Right lobe of liver (tissue), 6 donors: ENCODE measurements at places on chromosomes 12 and 14. TPM values are rescaled to one million over a fixed set of nuclear protein-coding genes. Genes with fewer than 3 reads are reported as not detected.
A peak's percentile ranks its signal among the peaks of the same experiment; 100 is the strongest.

- no peaks in the 10 kb centered on the region for H3K27me3 ChIP-seq
- H3K4me1 ChIP-seq = no peaks in the 10 kb centered on the region
- no peak overlapping the region for H3K4me3 ChIP-seq
- DNase-seq = no peak
- H3K27ac ChIP-seq = no peak overlapping the region
Measured at GRCh38 chr14:99146616-99147365, 125.2 kb downstream of the BCL11B start.

DNA sequence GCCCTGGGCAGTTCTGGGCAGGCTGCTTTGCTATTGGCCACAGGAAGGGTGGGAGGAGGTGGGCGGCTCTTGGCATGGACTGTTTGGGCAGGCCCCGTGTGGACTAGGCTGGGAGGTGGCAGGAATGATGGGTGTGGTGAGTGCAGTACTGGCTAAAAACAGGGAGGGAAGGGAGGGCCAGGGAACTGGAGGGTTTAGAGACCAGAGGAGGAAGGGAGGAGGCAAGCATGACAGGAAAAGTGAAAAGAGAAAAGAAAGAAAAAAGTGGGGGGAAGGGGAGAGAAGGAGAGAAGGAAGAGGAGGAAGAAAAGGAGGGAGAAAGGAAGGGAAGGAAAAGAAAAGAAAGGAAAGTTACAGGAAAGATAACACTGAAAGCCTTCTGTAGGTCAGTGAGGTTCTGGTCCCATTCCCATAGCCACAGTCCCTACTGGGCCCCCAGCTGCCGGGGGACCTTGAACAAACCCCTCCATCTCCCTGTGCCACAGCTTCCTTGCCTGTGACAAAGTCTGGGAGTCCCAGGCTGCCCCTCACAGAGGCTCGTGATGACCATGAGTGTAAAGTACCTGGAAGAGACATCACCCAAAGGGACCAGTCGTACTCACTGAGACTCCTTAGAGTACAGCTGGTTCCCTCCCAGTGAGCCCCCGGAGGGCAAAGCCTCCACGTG lies 1.1 kb upstream of the C14orf132 start:
- no peak overlapping the region for H3K27ac ChIP-seq
- H3K4me3 ChIP-seq = no peak overlapping the region
- H3K4me1 ChIP-seq = no peaks in the 10 kb centered on the region
- no peaks in the 10 kb centered on the region for H3K27me3 ChIP-seq

DNA sequence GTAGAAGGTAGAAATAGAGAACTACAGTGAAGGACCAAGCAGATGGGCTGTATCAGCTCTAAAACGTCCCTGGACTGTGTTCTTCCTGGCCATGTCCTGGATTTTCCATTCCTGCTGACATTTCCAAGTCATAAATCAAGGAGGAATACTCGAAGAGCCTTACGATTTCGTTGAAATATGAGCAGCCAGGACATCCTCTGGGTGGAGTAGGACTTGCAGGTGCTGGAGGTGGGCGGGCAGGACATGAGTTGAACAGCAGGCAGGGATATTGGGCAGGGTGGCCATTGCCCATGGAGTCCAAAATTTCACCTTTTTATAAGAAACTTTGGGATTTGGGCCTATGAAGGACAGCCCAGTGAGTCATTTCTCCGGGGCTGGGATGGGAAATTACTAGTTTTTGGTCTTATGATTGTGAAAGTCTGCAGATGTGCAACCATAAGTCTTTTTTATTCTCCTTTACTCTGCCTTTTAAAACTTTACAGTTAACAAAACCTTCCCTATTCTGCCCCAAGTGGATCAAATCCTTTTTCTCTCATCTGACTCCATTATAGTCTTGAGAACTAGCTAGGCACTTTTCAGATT lies 88.8 kb downstream of the TMX1 start:
- H3K4me1 ChIP-seq = no peaks in the 10 kb centered on the region
- no peak overlapping the region for H3K4me3 ChIP-seq
- H3K27ac ChIP-seq = no peak overlapping the region

- H3K4me1 ChIP-seq = peaks cover 62% of the 10 kb centered on the region
- peak overlapping the region; percentile 72 for H3K27ac ChIP-seq
- no peaks in the 10 kb centered on the region for H3K27me3 ChIP-seq
- no peaks in the 10 kb centered on the region for H3K36me3 ChIP-seq
Measured at GRCh38 chr14:103890821-103891666, 37.2 kb upstream of the TDRD9 start.

DNA sequence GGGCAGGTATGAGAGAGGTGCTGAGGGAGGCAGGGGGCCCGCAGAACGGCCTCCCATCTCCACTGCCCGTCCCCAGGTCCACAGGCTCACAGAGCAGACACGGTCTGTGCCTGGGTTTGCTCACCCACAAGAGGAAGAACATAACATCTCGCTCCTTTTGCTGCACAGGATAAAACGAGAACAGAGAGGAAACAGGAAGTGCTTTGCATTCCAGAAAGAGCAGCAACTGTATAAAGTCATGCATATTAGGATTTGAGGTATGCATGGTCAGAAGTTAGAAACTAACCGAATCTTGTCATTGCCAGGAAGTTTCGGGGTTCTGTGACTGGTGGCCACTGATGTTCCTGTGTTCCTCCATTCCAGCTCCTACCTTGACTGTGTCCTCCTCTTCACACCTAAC lies 25.0 kb downstream of the NTF3 start:
- no peak for DNase-seq
- H3K4me3 ChIP-seq = no peak overlapping the region
- H3K27ac ChIP-seq = peak overlapping the region; percentile 7
- no peaks in the 10 kb centered on the region for H3K36me3 ChIP-seq
- H3K27me3 ChIP-seq = no peaks in the 10 kb centered on the region

- no peaks in the 10 kb centered on the region for H3K36me3 ChIP-seq
- no peaks in the 10 kb centered on the region for H3K4me1 ChIP-seq
- no peak overlapping the region for H3K4me3 ChIP-seq
- no peaks in the 10 kb centered on the region for H3K27me3 ChIP-seq
Measured at GRCh38 chr12:27462851-27463250, 16.3 kb downstream of the SMCO2 start.

DNA sequence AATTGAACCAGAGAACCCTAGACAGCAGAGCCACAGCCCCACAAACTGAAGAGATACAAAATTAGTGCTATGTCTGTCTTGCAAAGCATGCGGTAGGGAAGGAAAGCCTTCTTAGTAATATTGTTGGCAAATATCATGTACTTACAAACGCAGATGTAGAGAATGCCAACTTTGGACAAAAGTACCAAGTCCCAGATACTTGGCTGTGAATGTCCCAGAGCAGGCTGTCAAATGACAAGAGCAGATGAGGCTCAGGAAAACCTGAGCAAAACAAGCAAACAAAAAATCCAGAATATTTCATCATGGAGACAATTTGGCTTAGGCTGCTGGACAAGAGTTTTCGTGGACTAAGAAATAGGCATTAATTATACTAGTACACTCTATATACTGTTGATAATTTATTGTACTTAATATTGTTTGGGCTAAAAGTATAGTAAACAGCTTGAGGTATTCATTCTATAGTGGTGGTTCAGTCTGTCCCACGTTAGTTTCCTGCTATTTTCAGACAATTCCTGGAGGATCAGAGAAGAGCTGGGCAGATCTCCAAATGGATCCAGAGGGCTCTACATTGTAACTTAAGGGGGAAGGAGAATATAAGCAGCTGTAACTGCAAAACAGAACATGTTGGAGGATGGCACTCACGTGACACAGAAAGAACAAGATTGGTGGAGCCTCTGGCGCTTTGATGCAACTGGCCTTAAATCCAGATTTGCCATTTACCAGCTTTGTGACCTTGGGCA lies 329.8 kb downstream of the ATP23 start:
- no peak overlapping the region for H3K27ac ChIP-seq
- H3K4me3 ChIP-seq = no peak overlapping the region
- no peaks in the 10 kb centered on the region for H3K4me1 ChIP-seq
- H3K27me3 ChIP-seq = no peaks in the 10 kb centered on the region
- H3K36me3 ChIP-seq = no peaks in the 10 kb centered on the region
- DNase-seq = no peak

DNA sequence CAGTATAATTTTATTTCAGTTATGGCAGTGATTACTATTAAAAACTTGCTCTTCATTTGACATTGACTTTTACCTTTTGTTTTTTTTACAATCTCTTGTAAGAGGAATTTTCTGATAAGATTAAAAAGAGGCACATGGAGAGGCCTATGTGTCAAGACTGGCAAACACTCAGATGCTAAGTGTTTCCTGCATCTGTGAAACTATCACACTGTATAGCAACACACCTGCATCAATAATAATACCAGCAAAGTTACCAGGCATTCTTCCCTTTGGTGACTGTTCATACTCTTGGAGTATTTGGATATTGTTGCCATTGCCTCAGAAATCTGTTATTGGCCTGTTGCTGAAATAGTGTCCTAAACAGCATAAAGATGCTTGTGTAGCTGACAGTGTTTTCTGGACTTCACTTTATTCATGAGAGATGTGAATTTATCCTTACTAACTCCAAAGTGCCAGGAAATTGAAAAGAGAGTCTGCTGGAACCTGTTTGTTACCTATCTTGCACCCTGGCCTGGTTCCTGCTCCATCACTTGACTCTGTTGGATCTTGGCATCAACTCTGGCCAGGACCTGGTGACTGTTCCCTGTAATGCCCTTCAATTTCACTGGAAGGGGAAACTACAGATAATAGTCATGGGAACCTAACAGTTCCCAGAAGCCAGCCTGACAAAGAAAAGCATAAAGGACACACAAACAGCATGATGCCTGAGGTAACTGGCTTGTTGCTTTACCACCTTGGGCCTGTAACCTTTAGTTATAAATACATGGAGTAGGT lies 19.8 kb downstream of the SLC16A7 start:
- no peaks in the 10 kb centered on the region for H3K36me3 ChIP-seq
- no peaks in the 10 kb centered on the region for H3K27me3 ChIP-seq
- no peaks in the 10 kb centered on the region for H3K4me1 ChIP-seq
- H3K27ac ChIP-seq = no peak overlapping the region
- H3K4me3 ChIP-seq = no peak overlapping the region
- no peak for DNase-seq

GRCh38 chr14:52329678-52330369 lies 15.7 kb downstream of the PTGER2 start:
- DNase-seq = no peak
- no peak overlapping the region for H3K27ac ChIP-seq
- H3K4me1 ChIP-seq = no peaks in the 10 kb centered on the region
- no peaks in the 10 kb centered on the region for H3K36me3 ChIP-seq

- H3K27ac ChIP-seq = no peak overlapping the region
- no peaks in the 10 kb centered on the region for H3K27me3 ChIP-seq
Measured at GRCh38 chr14:59060841-59061240, 127.6 kb upstream of the DAAM1 start.

- no peak overlapping the region for H3K27ac ChIP-seq
- no peaks in the 10 kb centered on the region for H3K27me3 ChIP-seq
- no peak for DNase-seq
- no peaks in the 10 kb centered on the region for H3K36me3 ChIP-seq
- no peaks in the 10 kb centered on the region for H3K4me1 ChIP-seq
Measured at GRCh38 chr12:5102806-5103205, 59.1 kb downstream of the KCNA5 start.

DNA sequence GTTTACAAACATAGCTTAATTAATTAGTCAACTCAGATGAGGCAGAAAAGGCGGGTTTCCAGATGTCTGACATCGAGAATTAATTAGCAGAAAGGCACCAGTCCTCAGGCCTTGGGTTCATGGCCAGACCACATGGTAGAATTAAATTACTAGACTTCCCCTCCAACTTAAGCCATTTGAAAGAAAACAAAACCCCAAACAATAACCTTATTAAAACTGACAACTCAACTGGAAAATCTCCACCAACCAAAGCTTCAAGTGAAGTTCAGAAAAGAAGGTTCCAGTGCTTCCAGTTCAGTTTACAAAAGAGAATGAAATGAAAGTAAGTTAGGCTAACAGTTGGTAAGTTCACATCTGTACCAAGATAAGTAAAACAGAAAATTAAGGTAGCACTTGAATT lies 349.5 kb downstream of the GRIN2B start:
- no peaks in the 10 kb centered on the region for H3K36me3 ChIP-seq
- DNase-seq = no peak
- H3K4me1 ChIP-seq = no peaks in the 10 kb centered on the region
- H3K27me3 ChIP-seq = no peaks in the 10 kb centered on the region
- no peak overlapping the region for H3K4me3 ChIP-seq

DNA sequence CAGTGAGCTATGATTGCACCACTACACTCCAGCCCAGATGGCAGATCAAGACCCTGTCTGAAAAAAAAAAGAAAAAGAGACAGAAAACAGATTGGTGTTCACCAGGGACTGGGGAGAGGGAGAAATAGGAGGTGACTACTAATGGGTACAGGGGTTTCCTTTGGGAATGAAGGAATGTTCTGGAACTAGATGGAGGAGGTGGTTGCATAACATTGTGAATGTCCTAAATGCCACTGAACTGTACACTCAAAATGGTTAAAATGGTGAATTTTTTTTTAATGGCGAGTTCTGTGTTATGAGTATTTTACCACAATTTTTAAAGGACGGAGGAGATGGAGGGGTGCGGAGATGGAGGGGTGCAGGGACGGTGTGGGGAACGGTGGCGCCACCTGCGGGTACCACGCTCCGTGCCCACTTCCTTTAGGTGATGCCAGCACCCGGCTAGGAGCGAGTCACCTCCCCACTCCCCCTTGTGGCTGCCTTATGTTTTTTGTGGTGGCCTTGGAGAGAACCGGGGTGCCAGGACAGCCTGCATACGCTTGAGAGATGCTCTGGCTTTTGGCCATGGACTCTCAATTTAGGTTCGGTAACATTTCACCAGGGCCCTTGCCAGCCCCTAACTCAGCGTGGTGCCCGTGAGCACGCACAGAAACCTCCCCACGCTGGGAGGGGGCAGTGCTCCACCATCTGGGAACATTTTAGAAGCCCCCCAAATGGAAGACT lies 16.1 kb downstream of the UBC start:
- H3K27me3 ChIP-seq = no peaks in the 10 kb centered on the region
- DNase-seq = peak; percentile 51
- no peaks in the 10 kb centered on the region for H3K4me1 ChIP-seq
- peak overlapping the region; percentile 65 for H3K27ac ChIP-seq
- no peak overlapping the region for H3K4me3 ChIP-seq

GRCh38 chr12:131733874-131734273 lies 23.0 kb downstream of the SFSWAP start:
- no peak overlapping the region for H3K27ac ChIP-seq
- no peaks in the 10 kb centered on the region for H3K27me3 ChIP-seq
- no peak overlapping the region for H3K4me3 ChIP-seq
- no peak for DNase-seq
- no peaks in the 10 kb centered on the region for H3K4me1 ChIP-seq

DNA sequence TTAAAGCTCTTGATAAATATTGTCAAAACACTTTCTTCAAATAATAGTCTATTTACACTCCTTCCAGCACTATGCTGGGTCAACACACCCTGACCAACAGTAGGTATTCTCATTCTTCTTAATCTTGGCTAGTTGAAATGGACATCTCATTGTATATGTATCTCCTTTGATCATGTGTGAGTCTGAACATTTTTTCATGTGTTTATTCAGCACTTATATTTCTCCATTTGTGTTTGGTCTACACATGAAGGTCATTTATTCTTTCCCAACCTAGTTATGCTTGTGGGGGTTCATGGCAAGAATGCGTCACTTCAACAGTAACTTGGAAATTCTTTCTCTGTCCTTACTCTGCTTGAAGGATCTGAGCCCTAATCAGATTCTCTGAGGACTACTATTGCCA lies 133.1 kb upstream of the ARID2 start:
- DNase-seq = no peak
- H3K4me3 ChIP-seq = no peak overlapping the region
- no peaks in the 10 kb centered on the region for H3K36me3 ChIP-seq
- H3K27me3 ChIP-seq = no peaks in the 10 kb centered on the region
- no peak overlapping the region for H3K27ac ChIP-seq

GRCh38 chr12:50188241-50188781 lies 21.1 kb upstream of the CERS5 start:
- H3K36me3 ChIP-seq = no peaks in the 10 kb centered on the region
- no peaks in the 10 kb centered on the region for H3K27me3 ChIP-seq
- H3K27ac ChIP-seq = no peak overlapping the region
- H3K4me1 ChIP-seq = no peaks in the 10 kb centered on the region
- no peak for DNase-seq

OR11H7 gene
- total RNA-seq = not detected

ATXN3 gene
- total RNA-seq = 8.4 TPM

SLC6A15 gene
- total RNA-seq = not detected

OR4E2 gene
- total RNA-seq = not detected

ENDOU gene
- total RNA-seq = not detected
